ENCODE measurements at places on chromosomes 2 and 18.

- no peak for DNase-seq
Observed at GRCh38 chr2:61179701-61180639, 18.0 kb downstream of the C2orf74 start.

DNA sequence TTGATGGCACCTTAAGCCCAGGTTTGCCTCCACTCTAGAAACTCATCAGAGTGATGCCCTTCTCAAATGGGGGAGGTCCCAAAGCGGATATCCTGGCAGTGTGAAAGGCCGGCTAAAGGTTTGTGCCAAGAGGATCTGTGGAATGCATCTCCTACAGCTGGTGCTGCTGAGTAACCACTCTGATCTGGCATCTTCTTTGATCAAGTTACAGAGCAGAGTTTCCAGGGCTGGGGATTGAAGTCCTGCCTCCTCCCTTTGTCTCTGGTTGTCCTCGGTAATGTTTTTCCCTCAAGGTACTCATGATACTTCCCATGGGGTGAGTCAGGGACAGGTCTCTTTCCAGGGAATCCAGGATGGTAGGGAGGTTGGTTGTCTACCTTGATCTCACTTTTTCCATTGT lies 24.6 kb downstream of the PRKRA start:
- DNase-seq, result no peak

GRCh38 chr18:29594493-29594892 lies 1417.6 kb upstream of the CDH2 start:
- DNase-seq, result no peak

- no peak for DNase-seq
Observed at GRCh38 chr18:26464128-26465011, 84.0 kb downstream of the KCTD1 start.

GRCh38 chr2:46325182-46325928 lies 28.1 kb downstream of the EPAS1 start:
- DNase-seq, result no peak

DNA sequence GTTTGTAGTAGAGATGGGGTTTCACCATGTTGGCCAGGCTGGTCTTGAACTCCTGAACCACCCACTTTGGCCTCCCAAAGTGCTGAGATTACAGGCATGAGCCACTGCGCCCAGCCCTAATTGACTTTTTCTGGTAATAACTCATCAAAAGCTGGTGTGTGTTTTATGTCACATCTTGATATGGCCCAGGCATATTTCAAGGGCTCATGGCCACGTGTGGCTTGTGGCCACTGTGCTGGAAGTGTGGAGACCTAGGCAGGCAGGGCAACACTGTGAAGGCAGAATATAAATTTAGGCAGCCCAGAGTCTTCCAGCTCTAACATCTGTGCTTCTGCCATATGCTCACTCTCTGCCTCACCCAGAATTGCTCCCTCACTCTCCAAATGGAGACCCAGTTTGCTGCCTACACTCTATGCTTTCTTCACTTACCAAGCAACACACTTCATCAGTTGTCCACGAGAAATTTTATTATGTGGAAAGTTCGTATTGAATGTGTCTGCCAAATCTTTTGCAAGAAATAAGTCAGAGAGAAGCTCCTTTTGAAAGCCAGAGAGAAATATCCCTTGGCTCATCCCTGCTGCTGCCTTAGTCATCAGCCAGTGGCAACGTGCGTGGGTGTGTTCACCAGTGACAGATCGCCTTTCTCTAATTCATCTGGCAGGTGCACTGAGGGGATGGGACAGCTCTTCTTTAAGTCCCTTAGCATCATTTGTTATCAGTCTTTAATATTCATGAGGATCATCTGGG lies 129.4 kb upstream of the CXCR4 start:
- DNase-seq, result no peak

Measured in activated gamma-delta T cell treated with anti-CD3 and anti-CD28 coated beads, Interleukin-2, amount 50 U/mL, for 16 hours (primary cell).